IMR-90 (cell line): ENCODE measurements at places on chromosomes 11 and 22. TPM values are rescaled to one million over a fixed set of nuclear protein-coding genes. Genes with fewer than 3 reads are reported as not detected.
A peak's percentile ranks its signal among the peaks of the same experiment; 100 is the strongest.

DNA sequence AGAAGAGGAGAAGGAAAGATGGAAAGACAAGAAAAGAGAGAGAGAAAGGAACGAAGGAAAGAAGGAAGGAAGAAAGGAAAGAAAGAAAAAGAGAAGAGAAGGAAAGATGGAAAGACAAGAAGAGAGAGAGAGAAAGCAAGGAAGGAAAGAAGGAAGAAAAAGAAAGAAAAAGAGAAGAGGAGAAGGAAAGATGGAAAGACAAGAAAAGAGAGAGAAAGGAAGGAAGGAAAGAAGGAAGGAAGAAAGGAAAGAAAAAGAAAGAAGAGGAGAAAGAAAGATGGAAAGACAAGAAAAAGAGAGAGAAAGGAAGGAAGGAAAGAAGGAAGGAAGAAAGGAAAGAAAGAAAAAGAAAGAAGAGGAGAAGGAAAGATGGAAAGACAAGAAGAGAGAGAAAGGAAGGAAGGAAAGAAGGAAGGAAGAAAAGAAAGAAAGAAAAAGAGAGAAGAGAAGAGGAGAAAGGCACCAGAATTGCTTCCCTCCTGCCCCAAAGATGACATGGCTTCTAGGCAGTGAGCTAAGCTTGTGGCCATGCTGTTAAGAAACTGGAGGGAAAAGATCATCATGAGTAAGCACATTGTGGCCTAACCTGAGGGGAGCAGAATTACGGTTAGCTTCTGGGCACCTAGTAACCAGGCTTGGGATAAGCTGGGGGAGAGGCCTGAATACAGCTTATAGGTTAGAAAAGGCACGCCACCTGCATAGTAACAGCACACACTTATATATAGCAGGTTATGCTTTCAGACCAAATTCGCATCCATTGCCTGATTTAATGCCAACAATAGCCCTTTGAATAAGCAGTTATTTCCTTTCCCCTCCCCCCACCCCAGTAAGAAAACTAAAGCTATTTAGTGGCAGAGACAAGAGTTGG is 2.3 kb upstream of the ST3GAL4 start:
- DNase-seq = peak; percentile 75

- DNase-seq = no peak
Measured at GRCh38 chr22:26828311-26828710, 170.9 kb downstream of the MIAT start.

DNA sequence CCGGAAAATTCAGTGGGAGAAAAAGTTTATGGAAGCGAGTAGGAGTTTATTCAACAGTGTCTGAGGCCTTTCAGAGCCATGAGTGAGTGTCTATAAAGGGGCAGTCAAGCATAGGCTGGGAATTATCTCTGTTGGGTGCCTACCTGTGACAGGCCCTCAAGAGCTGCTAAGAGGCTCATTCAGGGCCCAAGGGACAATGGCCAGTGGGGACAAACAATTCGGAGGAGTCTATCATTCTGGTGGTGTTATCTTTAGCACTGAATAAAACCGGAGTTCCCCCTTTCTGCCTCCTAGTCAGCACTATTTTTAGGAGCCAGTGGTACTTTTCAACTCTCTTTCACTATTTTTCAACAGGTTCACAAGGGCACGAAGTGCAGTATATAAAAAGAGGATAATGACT is 89.5 kb upstream of the HTATIP2 start:
- DNase-seq = no peak

DNA sequence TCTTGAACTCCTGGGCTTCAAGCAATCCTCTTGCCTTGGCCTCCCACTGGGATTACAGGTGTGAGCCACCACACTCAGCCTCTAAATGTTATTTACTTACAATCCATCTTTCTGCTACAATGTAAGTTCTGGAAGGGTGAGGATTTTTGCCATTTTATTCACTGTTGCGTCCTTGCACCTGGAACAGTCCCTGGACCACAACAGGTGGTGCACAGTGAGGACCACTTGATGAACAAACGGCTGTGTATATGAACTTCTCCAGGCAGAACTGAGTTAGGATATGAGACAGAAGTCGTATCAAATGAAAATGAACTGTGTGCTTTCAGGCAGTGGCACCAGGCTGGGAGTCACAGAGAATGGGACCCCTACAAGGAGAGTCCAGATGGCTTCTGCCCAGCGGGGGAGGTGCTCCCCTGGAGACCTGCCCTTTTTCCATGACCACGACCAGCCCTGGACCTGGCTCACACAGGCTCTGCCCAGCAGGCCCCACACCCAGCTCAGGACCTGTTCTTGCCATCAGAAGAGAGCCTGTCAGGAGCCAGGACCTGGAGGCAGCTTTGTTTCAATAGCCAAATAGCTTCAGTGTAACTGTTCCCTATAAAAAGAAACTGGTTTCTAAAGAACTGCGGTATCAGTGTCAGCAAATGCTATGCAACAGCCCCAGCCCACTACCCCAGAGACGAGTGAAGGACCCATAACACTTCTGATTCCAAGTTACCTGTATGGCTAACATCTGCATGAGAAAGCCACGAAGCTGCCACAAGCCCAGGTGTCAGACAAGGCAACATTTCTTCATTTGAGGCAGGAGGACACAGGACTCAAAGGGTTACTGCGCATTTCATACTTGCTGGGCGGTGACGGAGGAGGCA is 104.9 kb downstream of the MICAL3 start:
- no peak for DNase-seq

DNA sequence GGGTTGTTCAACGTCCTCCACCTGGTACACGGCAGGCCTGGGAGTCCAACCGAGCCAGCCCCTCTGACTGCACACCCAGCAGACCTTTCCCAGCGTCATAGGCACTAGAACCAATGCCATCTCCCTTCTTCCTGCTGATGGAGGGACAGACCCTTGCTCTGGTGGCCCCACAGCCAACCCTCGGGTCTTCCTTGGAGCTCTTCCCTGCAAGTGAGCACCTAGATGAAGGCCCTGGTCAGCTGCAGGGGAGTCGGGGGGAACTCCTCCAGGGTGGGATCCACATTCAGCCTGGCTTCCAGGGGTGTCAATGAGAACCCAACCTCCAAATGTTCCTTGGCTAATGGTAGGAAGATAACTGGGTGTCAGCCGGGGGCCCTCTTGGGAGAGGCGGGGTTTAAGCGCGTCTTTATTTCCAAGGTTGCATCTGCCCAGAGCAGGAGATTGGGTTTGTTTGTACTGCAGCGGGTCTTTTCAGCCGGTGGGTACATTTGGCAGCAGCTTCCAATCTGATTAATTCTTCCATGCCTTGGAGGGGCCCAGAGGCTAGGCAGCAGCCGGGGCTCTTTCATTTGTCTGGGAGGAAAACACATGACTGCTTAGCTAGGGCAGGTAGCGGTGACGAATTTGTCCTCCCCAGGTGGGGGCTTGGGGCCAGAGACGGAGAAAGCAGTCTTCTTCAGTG is 56.0 kb upstream of the SHISAL1 start:
- DNase-seq = no peak

DNA sequence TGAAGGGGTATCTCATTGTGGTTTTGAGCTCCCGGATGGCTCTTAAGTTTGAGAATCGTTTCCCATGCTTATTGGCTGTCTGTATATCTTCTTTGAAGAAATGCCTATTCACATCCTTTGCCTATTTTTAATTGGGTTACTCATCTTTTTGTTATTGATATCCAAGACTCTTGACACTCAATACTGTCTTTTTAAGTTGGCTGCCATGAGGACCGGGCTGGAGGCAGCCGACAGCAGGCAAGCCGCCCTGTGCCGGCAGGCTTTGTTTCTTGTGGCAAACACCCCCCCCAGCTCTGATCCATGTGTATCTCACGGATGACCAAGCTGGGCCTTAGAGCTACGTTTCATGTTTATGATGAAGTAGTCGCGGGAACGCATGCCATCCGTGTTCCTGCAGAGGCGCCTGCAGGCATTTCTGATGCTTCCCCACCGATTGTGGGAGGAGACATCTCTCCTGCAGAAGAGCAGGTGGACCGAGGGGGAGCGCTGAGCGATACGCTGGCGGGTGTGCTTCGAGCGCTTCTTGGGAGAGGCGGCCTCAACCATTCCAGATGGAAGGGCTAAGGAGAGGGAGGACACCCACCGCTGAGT is 95.8 kb downstream of the TBC1D22A start:
- no peak for DNase-seq

- DNase-seq = no peak
Measured at GRCh38 chr22:36015811-36016529, 12.7 kb downstream of the RBFOX2 start.

DNA sequence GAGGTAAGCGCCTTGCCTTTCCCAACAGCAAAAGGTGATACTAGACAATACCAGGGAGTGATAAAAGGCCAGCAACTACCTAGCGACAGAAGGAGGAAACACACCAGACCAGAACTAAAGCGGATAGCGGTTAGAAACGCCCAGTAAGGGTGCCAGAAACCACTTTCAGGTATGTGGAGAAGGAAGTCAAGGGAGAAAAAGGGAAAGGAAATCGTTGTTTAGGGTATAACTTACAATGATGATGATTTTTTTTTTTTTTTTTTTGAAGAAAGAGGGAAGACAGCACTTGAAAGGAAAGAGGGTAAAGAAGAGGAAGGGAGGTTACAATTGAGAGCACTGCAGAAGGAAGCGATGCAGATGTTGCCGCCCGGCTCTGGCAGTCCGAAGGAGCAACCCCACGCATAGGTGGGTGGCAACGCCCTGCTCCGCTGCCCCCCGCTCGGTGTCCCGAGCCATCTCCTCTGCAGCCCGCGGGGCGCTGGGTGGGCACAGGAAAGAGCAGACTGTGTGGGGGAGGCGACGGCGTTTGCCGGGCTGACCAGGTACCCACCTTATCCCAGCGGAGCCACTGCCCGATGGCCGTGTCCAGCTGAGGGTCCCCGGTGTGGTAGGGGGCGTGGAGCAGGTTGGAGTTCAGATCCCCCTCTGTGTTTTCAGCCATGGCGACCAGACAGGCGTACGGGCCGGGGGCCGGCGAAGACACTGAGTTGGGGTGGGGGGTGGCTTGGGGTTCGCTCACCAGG is 561 bp downstream of the PGM2L1 start:
- DNase-seq = peak; percentile 30

DNA sequence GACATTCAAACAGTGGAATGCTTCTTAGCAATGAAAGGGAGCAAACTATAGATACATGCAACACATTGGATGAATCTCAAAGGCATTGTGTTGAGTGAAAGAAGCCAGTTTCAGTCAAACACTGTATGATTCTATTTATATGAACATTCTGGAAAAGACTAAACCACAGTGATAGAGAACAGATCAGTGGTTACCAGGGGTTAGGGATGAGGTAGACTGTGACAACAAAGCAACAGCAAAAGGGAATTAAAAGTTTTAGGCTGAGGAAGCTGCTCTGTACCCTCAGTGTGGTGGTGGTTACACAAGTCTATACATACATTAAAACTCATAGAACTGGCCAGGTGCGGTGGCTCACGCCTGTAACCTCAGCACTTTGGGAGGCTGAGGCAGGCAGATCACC is 23.0 kb downstream of the FDX1 start:
- DNase-seq = no peak

- DNase-seq = no peak
Measured at GRCh38 chr22:43860831-43861230, 1.5 kb downstream of the SULT4A1 start.

- no peak for DNase-seq
Measured at GRCh38 chr11:6721343-6721742, 38.2 kb upstream of the MRPL17 start.

DNA sequence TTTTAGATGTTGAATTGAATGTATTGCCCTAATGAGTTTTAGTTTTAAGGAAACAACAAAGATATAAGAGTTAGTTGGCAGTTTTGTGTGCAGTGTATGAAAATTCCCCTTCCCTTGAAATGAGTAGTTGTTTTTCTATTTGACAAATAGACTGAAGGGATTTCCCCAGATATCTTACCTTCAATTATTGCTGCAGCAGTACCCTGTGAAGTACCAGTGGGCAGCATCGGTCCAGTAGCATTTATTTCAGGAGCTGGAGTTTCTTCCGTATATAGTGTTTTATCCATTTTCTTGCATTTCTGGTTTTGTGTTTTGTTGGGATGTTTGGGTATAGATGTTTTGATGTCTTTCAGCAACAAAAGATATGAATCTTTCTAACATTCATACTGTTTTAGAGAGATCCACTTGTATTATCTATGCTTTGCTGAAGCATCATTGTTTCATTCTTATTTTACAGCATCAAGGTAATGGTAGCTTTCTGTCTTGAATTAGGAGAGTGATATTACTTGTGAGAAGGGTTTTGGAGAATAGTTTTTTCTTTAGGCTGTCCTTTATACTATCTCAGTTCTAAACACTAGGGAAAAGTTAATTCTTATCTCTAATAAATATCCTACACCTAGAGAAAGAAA is 7.4 kb downstream of the KMT2A start:
- no peak for DNase-seq

GRCh38 chr11:44858796-44859527 is 91.7 kb downstream of the TP53I11 start:
- DNase-seq = no peak

GRCh38 chr11:45927684-45928413 is 5.4 kb downstream of the LARGE2 start:
- DNase-seq = no peak

- no peak for DNase-seq
Measured at GRCh38 chr22:22358686-22359085, 114.1 kb downstream of the VPREB1 start.

GRCh38 chr11:9072626-9073176 is 18.7 kb downstream of the SCUBE2 start:
- no peak for DNase-seq

GRCh38 chr22:46122980-46123693 is 27.2 kb upstream of the PPARA start:
- no peak for DNase-seq

DNA sequence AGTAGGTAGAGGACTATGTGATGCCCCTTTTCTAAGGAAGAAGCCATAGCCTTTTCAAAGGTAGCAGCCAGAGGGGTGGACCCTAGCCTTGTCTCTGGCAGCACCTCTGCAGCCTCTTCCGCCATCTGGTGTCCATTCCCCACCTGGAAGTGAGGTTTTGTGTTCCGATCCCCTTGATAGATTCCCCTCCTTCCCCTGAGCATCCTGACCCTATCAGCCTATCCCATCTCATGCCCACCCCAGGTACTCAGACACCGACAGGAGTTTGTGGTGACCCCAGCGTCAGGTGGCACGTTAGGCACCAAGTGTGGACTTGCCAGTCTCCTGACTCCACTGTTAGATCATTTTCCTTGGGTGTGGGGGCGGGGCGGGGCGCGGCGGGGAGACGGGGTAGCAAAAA is 398 bp upstream of the FAM89B start:
- DNase-seq = peak; percentile 44

- no peak for DNase-seq
Measured at GRCh38 chr11:118366287-118366686, 6.9 kb downstream of the UBE4A start.

HOATZ gene
- not detected in 2 replicates for total RNA-seq

ZBED4 gene
- 9.3 and 10.6 TPM in 2 replicates for total RNA-seq

MYOD1 gene
- not detected in 2 replicates for total RNA-seq

FOLR1 gene
- total RNA-seq = not detected in 2 replicates

BDNF gene
- 152 and 174 TPM in 2 replicates for total RNA-seq

AIFM3 gene
- total RNA-seq = under 0.01 and 0.18 TPM in 2 replicates

ELFN2 gene
- total RNA-seq = 0.72 and 0.83 TPM in 2 replicates

UQCR10 gene
- 103 and 131 TPM in 2 replicates for total RNA-seq

TUB gene
- 10.8 and 12.9 TPM in 2 replicates for total RNA-seq

OTOG gene
- total RNA-seq = not detected in 2 replicates

TTLL12 gene
- total RNA-seq = 26.7 and 30.1 TPM in 2 replicates

RHBDD3 gene
- total RNA-seq = 5.7 and 6.9 TPM in 2 replicates
